Urothelium cell line (cell line): ENCODE measurements at places on chromosomes 5 and 9.
A peak's percentile ranks its signal among the peaks of the same experiment; 100 is the strongest.

DNA sequence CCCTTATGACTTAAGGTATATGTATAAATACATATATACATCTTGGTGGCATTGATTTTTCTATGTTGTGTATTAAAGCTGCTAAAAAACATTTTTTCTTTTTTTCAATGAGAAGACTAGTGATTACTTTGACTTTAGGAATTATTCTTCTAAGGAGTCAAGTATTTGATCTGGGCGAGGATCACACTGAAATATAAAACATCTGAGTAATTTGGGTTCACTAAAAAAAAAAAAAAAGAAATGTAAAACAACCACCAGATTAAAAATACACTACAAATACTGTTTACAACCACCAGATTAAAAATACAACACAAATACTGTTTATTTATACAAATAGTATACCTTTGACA is 9.0 kb downstream of the UBAP1 start:
- DNase-seq, result no peak

DNA sequence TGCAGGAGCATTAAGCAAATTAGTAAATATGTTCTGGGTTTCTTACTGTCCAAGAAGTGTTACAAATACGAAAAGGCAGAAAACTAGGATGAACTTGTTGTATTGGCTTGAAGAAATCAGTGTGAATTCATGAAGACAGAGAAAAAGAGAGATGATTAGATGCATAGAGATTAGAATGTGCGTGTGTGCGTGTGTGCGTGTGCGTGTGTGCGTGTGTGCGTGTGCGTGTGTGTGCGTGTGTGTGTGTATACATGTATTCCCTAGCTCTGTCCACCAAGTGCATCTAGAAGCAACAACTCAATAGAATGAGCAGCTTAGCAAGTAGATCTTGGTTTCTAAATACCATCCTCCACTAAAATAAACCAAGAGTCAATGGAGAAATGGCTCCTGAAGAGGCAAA is 41.5 kb downstream of the SMIM23 start:
- no peak for DNase-seq

- no peak for DNase-seq
Observed at GRCh38 chr5:84605241-84605640, 220.6 kb upstream of the EDIL3 start.

DNA sequence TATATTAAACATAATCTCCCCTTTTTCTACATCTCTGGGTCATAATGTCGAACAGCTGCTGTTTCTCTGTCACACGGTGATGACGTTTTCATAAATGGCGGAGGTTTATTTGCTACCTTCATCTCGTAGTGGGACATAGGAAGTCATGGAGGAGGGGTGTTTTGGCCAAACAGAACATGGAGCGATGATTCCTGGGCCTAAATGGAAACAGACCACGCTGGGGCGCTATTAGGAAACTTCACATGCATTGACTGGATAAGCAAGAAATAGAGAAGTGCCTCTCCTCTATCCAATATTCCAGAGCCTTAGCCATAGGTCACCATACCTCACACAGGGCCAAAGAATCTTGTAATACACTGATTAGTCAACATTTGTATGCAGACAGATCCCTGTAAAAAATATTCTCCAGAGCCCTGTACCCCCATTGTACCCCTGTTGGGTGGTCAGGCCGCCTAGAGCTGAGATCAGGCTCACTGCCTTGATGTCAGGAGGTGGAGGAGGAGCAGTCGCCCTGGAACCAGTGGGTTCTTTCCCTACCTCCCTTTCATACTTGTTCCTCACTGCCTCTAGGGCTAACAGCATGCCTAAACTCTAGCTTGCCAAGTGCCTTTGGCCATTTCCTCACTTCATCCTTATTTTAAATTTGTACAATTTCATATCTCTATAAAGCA is 77.8 kb upstream of the SPIN1 start:
- no peak for DNase-seq

DNA sequence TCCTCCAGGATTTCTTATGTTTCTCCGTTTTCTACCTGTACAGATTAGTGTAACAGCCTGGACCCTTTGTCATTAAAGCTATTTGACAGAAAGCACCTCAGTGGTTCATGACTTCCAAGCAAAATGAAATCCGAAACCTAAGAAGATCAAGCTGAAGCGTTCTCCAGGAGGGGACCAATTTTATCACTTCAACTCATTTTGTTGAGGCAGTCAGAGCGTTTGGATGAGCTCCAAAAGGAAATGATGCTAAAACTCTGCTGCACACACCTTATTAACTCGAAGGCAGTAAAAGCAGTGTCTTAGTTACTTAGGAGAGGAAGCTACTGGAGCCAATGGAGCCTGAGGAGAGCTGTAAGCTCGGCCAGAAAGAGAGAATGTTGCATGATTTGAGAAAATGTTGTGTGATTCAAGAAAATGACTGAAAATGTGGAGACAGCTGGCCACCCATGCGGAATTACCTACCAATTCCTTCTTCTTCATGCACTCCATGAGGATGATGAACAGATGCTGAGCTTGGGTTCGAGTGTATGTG is 346.7 kb upstream of the KLF9 start:
- no peak for DNase-seq

DNA sequence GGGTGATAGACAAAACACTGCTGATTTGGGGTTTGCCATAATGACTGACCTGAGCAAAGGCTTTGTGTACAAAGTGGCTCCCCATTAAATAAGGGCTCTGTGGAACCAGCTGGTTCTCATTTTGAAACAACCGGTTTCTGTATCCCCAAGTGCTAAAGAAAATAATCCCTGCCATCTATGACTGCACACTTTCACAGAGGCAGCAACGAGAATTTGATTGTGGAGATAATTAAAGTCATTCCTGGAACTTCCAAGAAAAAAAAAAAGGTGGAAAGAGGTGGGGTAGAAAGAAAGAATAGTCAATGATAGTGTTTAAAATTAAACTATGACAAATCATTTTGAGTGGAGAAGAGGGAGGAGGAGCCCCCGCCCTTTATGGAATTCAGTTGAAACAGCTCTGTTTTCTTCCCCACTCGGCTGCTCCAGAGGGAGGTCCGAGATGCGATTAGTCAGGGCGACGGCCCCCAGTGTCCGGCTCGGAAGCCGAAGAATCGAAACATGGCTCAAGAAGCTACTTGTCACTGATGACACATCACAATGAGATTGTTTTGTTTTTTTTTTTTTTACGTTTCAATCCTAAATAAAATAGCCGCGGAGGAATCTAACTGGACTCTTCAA is 38.4 kb downstream of the EBF1 start:
- DNase-seq, result peak; percentile 63

DNA sequence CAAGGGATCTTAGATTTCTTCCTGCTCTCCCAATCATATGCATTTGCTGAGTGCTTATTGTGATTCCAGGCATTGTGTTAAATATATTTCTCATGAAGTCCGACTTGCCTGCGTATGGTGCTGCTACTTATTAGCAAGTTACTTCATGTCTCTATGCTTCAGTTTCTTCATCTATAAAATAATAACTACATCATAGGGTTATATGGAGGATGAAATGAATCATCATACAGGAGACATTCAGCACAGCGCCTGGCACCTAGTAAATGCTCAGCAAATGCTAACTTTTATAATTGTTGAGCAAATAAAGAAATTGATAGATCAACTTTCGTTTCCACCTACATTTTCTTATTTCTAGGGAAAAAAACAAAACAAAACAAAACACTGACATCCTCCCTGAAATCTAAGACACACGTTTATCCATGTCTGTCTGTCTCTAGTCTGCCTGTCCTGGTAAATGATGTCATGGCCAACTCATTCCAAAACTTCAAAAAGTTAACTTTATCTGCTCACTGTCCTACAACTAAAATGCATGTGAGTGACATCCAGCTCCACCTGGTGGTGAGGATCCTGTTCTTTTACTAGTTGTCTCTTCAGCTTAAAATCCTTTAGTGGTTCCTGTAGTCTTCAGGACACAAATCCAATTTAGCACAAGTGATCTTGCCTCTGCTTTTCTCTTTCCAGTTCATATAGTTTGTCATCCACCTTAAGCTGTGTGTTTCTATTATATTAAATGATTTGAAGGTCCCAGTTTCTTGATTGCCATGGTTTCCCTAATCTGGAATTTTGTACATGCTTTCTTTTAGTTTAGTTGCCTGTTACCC is 27.7 kb downstream of the PPP3R2 start:
- DNase-seq, result peak; percentile 27

GRCh38 chr5:138637256-138637655 is 62.1 kb upstream of the HSPA9 start:
- DNase-seq, result no peak

GRCh38 chr5:170541146-170541769 is 37.4 kb downstream of the KCNIP1 start:
- no peak for DNase-seq

GRCh38 chr5:87850843-87851242 is 417.8 kb downstream of the TMEM161B start:
- no peak for DNase-seq

DNA sequence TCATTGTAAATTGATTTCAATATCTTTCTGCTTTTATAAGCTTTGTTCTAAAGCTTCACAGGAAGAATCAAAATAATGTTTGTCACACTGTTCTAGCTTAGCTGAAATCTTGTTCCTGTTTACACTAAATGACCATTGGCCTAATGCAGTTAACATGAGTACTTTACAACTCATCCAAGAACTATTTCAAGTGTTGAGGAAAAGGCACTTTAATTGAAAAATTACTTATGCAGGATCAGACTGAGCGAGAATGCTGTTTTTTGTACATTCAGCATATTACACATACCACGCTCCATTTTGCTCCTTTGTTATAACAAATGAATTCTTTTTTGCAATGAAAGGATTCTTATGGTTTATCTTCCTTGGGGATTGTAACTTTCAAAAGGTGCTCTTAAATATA is 22.4 kb upstream of the SMIM15 start:
- DNase-seq, result no peak

DNA sequence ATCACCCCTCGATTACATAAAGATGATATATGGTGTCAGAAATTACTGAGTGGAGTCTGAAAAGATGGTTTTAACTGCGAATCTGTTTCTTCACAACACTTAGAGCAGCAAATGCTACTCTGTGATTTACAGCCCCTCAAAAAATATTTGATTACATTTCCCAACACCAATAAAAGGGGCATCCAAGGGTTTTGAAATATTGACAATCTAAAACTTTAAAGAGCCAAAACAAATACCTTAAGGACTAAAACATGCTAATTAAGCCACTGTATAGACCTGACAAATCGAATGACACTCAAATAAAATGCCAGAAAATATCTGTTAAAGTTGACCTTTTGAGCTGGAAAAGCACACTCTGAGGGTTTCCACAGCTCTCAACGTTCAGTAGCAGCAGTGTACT is 73.2 kb downstream of the ELAVL2 start:
- no peak for DNase-seq

DNA sequence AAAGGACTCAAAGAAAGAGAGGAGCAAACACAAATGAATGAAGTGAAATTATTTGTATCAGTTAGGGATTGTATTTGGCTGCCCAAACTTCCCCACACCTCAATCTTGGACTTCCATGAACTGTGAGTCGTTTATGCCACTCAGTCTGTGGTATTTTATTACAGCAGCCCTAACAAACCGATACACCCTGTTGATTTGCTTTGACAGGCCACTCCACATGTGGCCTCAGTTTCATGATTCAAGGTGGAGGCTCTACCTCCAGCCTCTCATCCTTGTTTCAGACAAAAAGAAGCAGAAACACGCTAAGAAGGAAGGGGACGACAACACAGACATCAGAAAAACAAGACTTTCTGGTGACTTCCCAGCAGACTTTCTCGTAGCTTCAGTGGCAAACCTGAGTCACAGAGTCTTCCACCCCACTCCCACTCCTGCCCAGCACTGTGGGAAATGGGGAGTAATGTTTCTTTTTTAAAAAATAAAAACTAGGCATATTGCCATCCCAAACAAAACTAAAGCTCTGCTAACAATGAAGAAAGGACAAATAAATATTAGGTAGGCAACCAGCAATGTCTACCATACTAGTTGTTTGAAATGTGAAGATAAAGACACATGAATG is 52.2 kb upstream of the ABCA1 start:
- DNase-seq, result no peak

GRCh38 chr5:157669701-157670097 is 1.6 kb upstream of the C5orf52 start:
- no peak for DNase-seq

- no peak for DNase-seq
Observed at GRCh38 chr9:133050142-133050541, 11.6 kb upstream of the CEL start.

- DNase-seq, result no peak
Observed at GRCh38 chr5:141800617-141801016, 77.6 kb downstream of the PCDH1 start.

GRCh38 chr5:107704681-107705401 is 34.1 kb upstream of the EFNA5 start:
- no peak for DNase-seq

- peak; percentile 66 for DNase-seq
Observed at GRCh38 chr9:129557192-129558036, 63.5 kb downstream of the C9orf50 start.

- no peak for DNase-seq
Observed at GRCh38 chr9:15308511-15308910, 1.5 kb upstream of the TTC39B start.

GRCh38 chr5:54651482-54652076 is 134.0 kb downstream of the SNX18 start:
- DNase-seq, result peak; percentile 75

DNA sequence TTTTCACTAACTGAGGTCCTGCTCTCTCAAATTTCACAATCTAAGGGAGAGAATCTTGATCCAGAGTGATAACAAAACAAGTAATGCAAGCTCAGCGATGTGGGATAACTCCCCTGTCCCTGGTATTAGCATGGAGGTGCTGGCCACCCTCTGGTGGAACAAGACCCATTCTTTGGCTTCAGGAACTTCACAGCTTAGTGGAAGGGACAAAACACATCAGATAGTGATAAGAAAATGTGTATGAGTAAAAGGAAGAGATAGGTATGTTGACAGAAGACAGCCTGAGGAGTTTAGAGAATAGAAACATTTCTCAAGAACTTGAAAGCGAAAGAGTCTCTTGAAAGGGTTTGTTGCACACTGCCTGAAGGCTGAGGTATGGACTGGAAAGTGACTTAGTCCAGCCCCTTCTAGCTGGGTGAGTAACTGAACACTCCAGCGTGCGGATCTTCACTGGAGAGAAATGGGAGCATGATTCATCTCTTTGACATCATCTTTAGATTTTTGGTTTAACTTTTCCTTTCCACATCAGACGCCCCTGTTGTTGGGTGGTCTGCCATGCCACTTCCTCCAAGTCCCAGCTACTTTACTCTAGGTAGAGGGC is 25.4 kb upstream of the ZSWIM6 start:
- peak; percentile 48 for DNase-seq

- no peak for DNase-seq
Observed at GRCh38 chr5:161851691-161852299, 3.9 kb downstream of the GABRA1 start.

DNA sequence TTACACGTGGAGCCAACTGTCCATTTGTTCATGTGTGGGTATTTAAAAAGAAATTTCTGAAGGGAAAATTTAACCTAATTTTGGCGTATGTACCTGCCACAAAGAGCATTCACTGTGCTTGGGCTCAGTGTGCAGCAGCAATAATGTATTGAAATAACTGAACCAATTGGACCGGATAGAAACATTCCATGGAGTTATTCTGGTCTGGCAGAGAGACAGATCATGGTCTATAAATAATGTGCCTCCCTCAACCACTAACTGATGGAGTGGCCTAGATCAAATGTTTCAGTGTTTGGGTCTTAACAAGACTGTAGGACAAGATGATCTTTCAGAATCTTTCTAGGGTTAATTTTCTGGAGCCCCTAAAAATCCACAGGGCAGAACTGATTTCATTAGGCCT is 469.7 kb downstream of the PRELID2 start:
- DNase-seq, result no peak

GRCh38 chr5:170235876-170236864 is 3.4 kb downstream of the C5orf58 start:
- DNase-seq, result no peak

GRCh38 chr5:125564317-125564975 is 818.0 kb upstream of the ZNF608 start:
- DNase-seq, result peak; percentile 10

- DNase-seq, result no peak
Observed at GRCh38 chr9:99660191-99660636, 161.5 kb upstream of the NR4A3 start.
